NCI-H2081 (cell line): ENCODE measurements at places on chromosomes 2 and 18.

DNA sequence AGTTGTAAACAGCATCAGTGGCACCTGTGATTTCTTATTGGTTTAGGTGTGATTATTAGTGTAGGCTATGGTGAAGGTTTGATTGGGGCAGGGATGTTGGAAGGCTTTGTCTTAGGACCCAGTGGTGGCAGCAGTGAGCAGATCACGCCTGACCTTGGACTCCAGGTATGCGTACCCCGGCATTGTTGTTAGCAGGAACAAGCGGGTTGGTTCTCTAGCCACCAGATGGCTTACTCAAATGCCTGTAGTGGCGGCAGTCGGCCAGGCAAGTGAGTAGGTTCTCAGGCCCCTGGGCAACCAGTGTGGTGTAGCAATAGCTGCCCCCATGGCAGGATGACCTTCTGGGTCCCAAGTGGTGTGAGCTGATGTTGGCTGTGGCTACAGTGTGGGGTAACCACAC is 558.3 kb downstream of the KCNJ3 start:
- no peak for DNase-seq

GRCh38 chr18:58844871-58845270 is 19.8 kb upstream of the ZNF532 start:
- no peak for DNase-seq

DNA sequence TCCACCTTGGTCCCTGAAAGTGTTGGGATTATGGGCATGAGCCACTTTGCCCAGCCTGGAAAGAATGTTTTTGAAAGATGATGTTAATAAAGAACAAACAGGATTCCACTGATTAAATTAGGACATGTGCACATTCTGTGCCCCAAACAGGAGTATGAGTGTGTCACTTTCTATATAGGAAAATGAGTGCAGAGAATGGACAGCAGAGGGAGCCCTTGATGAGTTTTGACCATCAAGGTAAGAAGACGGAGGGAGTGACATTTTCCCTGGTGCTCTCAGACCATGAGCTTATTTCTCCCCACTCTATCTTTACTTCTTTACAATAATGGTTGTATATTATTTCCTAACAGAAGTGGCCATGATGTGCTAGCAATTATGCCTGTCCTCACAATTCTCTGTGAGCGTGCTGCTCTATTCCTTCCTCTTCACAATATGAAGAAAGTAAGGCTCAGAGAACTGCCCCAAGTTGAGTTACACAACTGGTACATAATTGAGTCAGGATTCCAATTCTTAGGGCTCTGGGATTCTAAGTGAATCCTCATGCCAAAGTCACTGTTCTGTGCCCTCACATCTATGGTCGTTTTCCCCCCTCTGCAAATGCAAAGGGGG is 20.6 kb downstream of the RPL37A start:
- peak; percentile 80 for DNase-seq

GRCh38 chr2:219656526-219656925 is 29.1 kb downstream of the SLC4A3 start:
- no peak for DNase-seq

DNA sequence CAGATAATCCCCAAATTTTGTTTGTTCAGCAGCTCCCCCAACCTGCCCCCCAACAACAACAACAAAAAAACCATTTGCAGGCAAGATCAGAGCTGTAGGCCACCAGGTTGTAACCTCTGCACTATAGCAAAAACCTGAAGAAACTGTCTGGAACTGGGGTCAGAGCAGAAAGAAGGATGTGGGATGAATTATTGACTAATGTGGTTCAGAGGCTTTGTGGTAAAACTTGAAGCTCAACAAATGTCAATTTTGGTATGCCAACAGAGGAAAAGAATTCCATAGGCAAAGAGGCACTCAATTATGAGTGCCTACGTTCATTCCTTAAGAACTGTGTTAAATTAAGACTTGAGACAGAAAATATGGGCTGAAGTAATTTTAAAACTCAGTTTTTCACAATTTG is 255.1 kb downstream of the STK39 start:
- no peak for DNase-seq

GRCh38 chr2:45928946-45929345 is 277.5 kb downstream of the PRKCE start:
- no peak for DNase-seq

DNA sequence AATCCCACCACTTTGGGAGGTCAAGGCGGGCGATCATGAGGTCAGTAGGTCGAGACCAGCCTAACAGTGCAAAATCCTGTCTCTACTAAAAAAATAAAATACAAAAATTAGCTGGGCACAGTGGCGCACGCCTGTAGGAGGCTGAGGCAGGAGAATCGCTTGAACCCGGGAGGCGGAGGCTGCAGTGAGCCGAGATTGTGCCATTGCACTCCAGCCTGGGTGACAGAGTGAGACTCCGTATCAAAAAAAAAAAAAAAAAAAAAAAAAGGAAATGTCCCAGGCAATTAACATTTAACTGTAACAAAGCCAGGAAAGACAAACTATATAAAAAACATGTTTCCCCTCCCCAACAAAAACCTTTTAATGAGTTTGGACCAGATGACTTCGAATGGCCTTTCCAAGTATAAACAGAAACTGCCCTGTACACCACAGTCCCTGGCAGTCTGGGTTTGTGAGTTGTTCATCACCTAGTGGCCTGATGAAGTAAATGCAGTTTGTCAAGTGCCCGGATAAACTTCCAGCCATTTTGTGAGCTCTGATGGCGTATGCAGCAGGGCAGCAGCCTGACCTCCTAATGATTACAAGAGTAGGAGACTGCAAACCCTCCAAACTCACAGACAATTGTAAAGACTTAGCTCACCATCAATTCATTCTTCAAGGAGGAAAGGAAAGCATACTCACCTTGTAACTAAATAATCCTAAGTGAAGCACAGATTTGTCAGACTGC is 16.6 kb upstream of the PCBP1 start:
- peak; percentile 74 for DNase-seq

DNA sequence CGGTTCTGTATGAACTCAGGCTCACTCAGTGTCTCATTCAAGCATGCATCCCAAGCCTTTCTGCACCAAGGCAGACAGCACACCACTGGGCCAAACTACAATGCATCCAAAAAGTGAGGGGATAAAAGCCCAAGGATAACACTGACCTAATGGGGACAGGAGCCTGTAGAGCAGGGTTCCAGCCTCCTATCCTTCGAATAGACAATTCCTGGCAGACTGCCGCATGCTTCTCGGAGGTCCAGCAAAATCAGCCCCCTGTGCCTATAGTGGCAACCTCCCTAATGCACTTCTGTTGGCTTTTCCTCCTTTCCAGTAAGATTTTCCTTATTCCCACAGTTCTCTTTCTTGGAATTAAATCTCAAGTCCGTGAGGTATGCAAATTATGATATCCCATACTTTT is 44.8 kb upstream of the CAVIN2 start:
- DNase-seq: no peak

GRCh38 chr2:48874282-48874681 is 118.8 kb upstream of the LHCGR start:
- DNase-seq: no peak

DNA sequence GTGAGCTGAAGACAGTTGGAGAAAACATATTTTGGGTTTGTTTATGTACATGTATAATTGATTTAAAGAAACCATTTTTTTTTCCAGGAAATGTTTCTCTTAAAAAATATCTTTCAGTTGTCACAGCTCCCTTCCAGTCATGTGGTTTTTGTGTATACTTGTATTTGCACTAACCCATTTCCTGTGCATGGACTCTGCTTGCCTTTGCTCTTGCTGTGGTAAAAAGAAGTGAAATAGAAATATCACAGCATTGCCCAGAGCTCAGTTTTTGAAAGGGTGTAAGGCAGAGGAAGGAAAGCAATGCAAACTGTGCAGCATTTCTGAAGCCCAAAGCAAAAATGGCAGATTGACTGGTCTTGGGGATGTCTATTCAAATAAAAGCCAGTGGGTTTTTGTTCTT is 10.4 kb upstream of the DOCK10 start:
- DNase-seq: no peak

DNA sequence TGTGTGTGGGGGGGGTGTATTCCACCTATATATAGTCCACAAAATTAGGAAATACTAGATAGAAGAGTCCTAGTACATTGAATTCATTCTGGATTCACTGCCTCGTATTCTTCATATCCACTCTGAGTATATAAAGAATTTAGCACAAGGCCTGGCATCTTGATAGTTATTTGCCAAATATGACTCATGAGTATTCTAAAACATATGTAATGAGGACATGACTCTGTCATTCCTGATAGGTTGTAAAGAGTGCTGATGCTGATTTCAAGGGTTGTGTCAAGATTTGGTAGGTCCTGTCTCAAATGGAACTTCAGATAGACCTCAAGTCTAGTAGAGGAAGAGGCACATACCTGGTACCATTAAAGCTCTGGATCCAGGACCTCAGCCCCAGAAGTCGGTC is 173.4 kb upstream of the BOD1L2 start:
- DNase-seq: no peak
